ENCODE measurements at places on chromosomes 6 and 20.
A peak's percentile ranks its signal among the peaks of the same experiment; 100 is the strongest.

DNA sequence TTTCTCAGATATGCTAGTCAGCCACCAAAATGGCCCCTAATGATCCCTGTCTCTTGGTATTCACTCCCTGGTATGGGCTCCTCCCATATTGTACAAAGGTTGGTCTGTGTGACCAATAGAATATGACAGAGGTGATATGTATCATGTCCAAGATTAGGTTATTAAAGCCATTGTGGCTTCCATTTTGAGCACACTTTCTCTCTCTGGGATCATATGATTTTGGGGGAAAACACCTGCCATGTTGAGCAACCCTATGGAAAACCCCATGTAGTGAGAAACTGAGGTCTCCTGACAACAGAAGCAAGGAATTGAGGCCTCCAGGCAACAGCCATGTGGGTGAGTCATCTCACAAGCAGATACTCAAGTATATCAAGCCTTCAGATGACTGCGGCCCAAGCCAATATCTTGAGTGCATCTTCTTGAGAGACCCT, 7.1 kb upstream of the ZNF318 start:
- no peaks in the 10 kb centered on the region for H3K27me3 ChIP-seq
- H3K4me3 ChIP-seq, result no peak overlapping the region
- DNase-seq, result no peak
- H3K36me3 ChIP-seq, result no peaks in the 10 kb centered on the region
- no peaks in the 10 kb centered on the region for H3K4me1 ChIP-seq
- H3K27ac ChIP-seq, result no peak overlapping the region

- H3K27ac ChIP-seq, result no peak overlapping the region
- H3K36me3 ChIP-seq, result no peaks in the 10 kb centered on the region
- DNase-seq, result no peak
These were observed 107.6 kb downstream of the THBS2 start for GRCh38 chr6:169145991-169146501.

DNA sequence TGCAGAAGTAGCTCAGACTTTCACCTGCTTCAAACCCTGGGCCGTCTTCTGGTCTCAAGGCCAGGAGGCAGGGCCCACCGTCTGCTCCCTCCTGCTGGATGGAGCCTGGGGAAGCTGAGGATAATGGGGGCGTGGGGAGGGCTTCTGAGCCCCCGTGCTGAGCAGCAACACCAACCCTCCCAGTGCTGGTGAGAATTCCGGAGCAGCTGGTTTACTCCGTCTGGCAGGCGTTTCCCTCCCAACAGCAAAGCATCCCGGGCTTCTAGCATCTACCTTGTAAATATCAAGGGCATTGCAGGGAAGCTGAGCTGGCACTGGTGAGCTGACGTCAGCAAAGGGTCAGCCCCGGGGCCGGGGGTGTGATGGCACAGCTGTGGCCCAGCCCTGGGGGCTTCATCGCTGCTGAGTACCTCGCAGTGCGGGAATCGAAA, 16.8 kb upstream of the CHRNA4 start:
- H3K36me3 ChIP-seq, result no peaks in the 10 kb centered on the region
- H3K27me3 ChIP-seq, result no peaks in the 10 kb centered on the region
- no peaks in the 10 kb centered on the region for H3K4me1 ChIP-seq
- DNase-seq, result no peak
- H3K4me3 ChIP-seq, result no peak overlapping the region

GRCh38 chr6:52995913-52996645, 995 bp upstream of the GSTA4 start:
- H3K27me3 ChIP-seq, result no peaks in the 10 kb centered on the region
- no peaks in the 10 kb centered on the region for H3K4me1 ChIP-seq
- no peaks in the 10 kb centered on the region for H3K36me3 ChIP-seq
- no peak overlapping the region for H3K4me3 ChIP-seq
- DNase-seq, result peak; percentile 57
- no peak overlapping the region for H3K27ac ChIP-seq

DNA sequence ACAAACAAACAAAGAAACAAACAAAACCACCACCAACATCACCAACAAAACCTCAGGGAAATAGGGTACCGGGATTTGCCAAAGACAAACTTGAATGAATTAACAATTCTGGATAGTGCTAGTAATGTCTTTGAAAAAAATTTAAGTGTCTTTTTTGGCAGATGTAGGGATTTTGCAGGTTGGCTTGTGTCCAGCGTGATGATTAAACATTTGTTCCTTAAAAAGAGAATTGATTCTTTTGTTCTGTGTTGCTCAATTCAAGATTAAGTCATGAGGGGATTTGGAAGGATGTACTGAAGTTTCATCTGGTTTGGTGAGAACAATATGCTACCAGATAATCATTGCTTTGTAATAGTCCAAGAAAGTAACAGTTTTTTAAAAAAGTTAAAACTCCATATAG, 125.1 kb upstream of the HS3ST5 start:
- no peak for DNase-seq
- H3K4me1 ChIP-seq, result no peaks in the 10 kb centered on the region
- H3K27ac ChIP-seq, result no peak overlapping the region
- no peaks in the 10 kb centered on the region for H3K27me3 ChIP-seq
- no peak overlapping the region for H3K4me3 ChIP-seq

DNA sequence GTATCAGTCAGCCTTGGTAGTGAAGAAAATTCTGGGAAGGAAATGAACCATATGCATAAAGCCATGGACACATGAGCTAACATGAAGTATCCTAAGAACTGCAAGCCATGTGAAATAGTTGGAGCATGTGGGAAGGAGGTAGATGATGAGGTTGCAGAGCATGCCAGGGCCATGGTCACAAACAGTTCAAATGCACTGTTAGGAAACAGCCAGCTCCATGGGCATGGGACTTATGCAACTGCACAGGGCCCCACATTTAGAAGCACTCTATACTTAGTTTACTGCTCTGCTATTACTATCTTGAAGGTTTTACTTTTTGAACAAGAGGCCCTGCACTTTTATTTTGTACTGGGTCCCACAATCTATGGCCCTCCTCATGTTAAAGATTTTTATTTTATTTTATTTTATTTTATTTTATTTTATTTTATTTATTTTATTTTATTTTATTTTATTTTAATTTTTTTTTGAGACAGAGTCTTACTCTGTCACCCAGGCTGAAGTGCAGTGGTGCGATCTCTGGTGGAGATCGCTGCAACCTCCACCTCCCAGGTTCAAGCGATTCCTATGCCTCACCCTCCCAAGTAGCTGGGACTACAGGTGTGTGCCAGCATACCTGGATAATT, 169.1 kb downstream of the IBTK start:
- no peak overlapping the region for H3K4me3 ChIP-seq
- no peak overlapping the region for H3K27ac ChIP-seq
- peaks cover 5% of the 10 kb centered on the region for H3K4me1 ChIP-seq
- H3K27me3 ChIP-seq, result no peaks in the 10 kb centered on the region
- H3K36me3 ChIP-seq, result no peaks in the 10 kb centered on the region

DNA sequence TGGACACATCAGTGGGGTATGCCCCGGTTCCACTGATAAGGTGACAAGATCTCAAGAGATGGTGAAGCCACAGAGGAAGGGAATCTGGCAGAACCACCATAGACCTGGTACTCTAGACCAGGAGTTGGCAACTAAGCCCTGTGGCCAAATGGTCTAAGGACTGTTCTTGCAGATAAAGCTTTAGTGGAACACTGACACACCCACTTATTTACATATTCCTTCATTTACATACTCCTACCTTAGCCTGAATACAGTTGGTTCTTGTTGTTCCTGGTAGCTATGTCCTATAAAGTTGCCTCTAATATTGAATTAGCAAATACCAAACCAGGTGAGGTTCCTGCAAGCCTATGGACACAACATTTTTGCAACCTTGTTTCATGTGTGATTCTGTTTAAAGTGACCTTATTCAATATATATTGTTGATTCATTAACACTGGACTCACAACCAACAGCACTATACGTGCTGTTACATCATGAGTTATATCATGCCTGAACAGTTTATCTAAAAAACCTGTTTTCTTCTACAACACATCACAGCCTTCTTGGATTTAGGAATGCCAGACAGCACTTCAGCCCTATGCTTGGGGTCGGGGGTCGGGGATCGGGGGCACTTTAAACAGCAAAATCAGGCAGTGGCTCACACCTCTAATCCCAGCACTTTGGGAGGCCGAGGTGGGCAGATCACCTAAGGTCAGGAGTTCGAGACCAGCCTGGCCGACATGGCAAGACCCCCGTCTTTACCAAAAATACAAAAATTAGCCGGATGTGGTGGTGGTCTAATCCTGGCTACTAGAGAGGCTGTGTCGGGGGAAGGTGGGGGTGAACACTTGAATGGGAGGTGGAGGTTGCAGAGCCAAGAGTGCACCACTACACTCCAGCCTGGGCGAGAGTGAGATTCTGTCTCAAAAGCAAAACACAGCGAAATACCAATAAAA, 2.5 kb downstream of the CCDC167 start:
- H3K4me3 ChIP-seq, result no peak overlapping the region
- no peak for DNase-seq
- no peaks in the 10 kb centered on the region for H3K36me3 ChIP-seq
- H3K4me1 ChIP-seq, result no peaks in the 10 kb centered on the region
- H3K27ac ChIP-seq, result no peak overlapping the region

DNA sequence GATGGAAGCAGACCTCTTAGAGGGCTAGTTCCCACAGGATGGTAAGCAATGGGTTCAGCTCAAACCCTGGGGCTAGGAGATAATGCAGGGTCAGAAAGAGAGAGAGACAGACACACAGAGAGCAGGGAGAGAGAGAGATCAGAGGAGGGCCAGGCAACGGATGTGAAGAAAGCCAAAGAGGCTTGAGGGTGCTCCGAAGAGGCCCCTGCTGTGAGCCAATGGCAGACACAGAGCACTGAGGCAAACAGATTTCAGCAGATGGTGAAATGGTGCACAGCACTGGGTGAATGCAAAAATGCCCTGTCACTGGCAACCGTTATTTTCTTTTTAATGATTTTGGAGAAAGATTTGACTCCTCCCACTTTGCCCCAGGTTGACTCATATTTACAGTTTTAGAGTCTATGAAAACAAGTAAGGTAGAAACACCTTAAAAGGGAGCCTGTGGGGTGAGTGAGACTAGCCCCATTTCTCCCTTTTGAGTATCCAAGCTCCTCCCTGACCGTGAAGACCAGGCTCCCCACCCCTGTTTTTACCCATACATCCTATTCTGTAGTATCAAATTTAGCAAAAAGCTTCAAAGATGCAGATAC, 840 bp downstream of the DEFB132 start:
- DNase-seq, result no peak
- H3K27ac ChIP-seq, result no peak overlapping the region
- no peaks in the 10 kb centered on the region for H3K4me1 ChIP-seq
- no peak overlapping the region for H3K4me3 ChIP-seq

DNA sequence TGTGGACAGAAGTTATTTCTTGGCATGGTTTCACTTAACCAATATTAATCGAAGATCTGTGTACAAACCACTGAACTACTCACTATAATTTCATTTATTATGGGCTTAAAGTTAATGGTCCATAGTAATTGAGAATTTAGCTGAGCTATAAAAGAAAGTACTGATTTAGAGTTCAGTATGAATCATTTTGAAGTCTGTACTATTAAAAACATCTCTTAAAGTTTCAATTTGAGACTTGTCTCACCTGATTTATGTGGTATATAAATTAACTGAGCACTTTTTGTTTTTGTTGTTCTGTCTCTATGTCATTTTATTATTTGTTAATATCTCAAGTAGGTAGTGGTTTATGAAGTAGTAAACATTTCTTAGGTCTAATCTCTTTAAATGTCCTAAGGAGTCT, 24.9 kb downstream of the KPNA5 start:
- H3K4me3 ChIP-seq, result no peak overlapping the region
- no peak for DNase-seq
- H3K4me1 ChIP-seq, result no peaks in the 10 kb centered on the region
- H3K27ac ChIP-seq, result no peak overlapping the region

DNA sequence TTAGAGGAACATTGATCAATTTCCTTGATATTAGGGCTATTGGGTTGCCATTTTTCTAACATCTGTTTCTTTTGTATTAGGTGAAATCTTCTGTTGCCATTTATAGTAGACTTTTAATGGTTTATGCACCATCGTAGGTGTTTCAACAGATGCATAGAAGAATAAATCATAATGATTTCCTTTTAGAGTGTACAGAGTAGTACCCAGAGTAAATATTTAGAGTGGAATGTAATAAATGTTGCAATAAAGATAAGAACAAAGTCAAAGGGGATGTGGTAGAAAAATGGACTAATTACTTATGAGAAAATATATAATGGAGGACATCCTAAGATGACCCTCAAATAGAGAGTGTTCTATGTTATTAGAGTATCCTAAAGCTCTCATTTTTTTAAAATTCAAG, 643.0 kb upstream of the CITED2 start:
- H3K36me3 ChIP-seq, result no peaks in the 10 kb centered on the region
- no peak for DNase-seq

DNA sequence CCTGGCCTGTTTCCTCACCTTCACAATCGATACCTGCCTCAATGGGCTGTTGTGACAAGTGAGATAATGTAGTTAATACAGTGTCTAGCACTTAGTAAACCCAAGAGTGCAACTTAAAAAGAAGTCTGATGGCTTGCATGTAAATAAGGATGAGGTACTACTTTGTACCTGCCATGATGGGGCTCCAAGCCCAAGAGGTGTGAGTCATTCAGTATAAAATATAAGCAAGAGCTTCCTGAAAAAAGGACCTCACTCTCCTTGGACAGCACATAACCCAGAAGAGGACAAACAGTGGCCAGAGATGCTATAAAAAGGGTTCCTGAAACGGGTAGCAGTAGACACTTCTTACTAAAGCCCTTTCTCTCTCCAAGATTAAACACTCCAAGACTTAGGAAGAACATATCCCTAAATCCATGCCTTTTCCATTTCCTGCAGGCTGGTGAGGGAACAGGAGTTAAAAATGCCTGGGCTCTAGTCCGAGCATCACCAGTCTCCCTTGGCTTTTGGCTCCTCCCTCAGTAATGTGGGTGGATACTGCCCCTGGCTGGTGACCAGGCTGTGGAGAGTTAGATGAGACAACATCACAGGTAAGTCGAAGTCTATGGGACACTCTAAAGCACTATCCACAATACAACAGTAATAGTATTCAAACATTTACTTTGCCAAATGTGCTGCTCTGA, 4.3 kb downstream of the UBE2V1 start:
- no peak overlapping the region for H3K4me3 ChIP-seq
- H3K36me3 ChIP-seq, result no peaks in the 10 kb centered on the region
- H3K4me1 ChIP-seq, result peaks cover 5% of the 10 kb centered on the region
- no peak for DNase-seq
- peak overlapping the region; percentile 8 for H3K27ac ChIP-seq

- no peak for DNase-seq
- peaks cover 2% of the 10 kb centered on the region for H3K4me1 ChIP-seq
- H3K4me3 ChIP-seq, result peak overlapping the region; percentile 65
These were observed 367 bp downstream of the NRSN2 start for GRCh38 chr20:347317-347639.

DNA sequence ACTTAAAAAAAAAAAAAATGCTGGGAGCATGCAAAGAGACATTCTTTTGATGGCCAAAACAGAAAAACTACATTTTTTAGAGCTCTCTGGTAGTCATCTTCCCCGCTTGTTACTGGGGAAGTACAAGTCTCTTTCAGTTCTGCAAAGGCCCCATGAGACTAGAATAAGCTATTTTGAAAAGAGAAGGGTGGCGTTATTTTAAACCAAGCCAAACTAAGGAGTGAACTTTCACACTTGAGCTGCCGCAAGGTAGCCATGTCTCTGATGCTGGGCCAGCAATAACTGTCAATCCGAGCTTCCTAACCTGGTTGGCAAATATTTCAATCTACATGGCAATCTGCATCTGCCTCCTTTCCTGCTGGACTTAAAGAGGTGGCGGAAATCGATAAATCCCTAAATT, 96.7 kb downstream of the L3MBTL3 start:
- no peak overlapping the region for H3K27ac ChIP-seq
- no peak for DNase-seq
- peaks cover 2% of the 10 kb centered on the region for H3K36me3 ChIP-seq
- H3K27me3 ChIP-seq, result no peaks in the 10 kb centered on the region
- H3K4me3 ChIP-seq, result no peak overlapping the region
